Neural progenitor cell (in vitro differentiated cells): ENCODE measurements at places on chromosomes 6 and 20. TPM values are rescaled to one million over a fixed set of nuclear protein-coding genes. Genes with fewer than 3 reads are reported as not detected.

DNA sequence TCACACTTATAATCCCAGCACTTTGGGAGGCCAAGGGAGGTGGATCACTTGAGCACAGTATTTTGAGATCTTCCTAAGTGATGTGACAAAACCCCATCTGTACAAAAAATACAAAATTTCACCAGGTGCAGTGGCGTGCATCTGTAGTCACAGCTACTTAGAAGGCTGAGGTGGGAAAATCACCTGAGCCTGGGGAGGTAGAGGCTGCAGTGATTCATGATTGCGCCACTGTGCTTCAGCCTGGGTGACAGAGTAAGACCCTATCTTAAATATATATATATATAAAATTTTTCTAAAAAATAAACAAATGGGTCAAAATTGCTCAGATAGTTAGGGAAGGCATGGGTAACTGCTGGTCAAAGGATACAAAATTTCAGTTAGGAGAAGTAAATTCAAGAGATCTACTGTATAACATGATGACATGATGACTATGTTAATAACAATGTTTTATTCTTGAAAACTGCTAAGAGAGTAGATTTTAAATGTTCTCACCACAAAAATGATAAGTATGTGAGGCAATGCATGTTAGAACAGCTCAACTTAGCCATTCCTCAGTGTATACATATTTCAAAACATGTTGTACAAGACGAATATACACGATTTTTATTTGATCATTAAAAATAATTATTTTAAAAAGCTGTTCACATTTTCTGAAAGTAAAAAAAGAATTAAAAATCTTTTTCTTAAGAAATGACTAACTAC, 24.4 kb downstream of the TBC1D32 start:
- no peaks in the 10 kb centered on the region for H3K27me3 ChIP-seq
- no peak overlapping the region for H3K4me3 ChIP-seq
- H3K27ac ChIP-seq, result no peak overlapping the region

GRCh38 chr6:112270756-112271155, 16.4 kb upstream of the LAMA4 start:
- H3K27ac ChIP-seq, result no peak overlapping the region
- H3K27me3 ChIP-seq, result no peaks in the 10 kb centered on the region
- H3K4me1 ChIP-seq, result no peaks in the 10 kb centered on the region

GRCh38 chr6:156062091-156062563, 606.5 kb upstream of the NOX3 start:
- no peak for DNase-seq
- H3K36me3 ChIP-seq, result no peaks in the 10 kb centered on the region
- H3K27me3 ChIP-seq, result no peaks in the 10 kb centered on the region
- H3K4me1 ChIP-seq, result peaks cover 9% of the 10 kb centered on the region
- no peak overlapping the region for H3K4me3 ChIP-seq
- no peak overlapping the region for H3K27ac ChIP-seq

- H3K4me3 ChIP-seq, result peak overlapping the region; percentile 84
- peak; percentile 77 for DNase-seq
- H3K36me3 ChIP-seq, result no peaks in the 10 kb centered on the region
- peaks cover 64% of the 10 kb centered on the region for H3K27me3 ChIP-seq
- H3K4me1 ChIP-seq, result peaks cover 22% of the 10 kb centered on the region
Observed at GRCh38 chr6:7108196-7108963, 619 bp downstream of the RREB1 start.

DNA sequence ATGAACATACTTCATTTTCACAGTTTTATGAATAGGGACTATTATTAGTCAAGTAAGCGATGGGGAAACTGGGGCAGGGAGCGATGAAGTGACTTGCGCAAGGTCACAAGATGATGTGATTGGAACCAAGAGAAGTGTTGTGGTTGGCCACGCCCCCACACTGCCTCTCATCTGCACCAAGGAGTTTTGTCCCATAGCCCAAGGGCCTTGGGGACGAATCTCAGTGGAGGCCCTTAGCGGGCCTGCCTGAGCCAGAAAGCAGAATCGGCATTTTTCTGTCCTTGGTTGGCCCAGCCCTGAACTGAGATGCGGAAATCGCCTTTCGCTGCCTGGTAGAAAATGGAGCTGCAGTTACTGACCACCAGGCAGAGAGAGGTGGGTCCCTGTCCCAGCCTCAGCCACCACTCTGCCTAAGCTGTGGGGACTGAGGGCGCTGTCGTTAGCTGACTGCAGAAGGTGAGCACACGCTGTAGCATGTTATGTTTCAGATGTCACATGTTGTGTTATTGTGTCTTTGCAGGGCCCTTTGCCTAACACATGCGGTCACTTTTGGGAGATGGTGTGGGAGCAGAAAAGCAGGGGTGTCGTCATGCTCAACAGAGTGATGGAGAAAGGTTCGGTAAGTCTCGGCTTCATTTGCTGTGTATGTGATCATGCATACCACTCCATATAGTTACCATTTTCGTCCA, 57.8 kb downstream of the PTPN1 start:
- no peaks in the 10 kb centered on the region for H3K27me3 ChIP-seq
- H3K36me3 ChIP-seq, result no peaks in the 10 kb centered on the region
- no peak overlapping the region for H3K27ac ChIP-seq
- no peaks in the 10 kb centered on the region for H3K4me1 ChIP-seq
- DNase-seq, result no peak

DNA sequence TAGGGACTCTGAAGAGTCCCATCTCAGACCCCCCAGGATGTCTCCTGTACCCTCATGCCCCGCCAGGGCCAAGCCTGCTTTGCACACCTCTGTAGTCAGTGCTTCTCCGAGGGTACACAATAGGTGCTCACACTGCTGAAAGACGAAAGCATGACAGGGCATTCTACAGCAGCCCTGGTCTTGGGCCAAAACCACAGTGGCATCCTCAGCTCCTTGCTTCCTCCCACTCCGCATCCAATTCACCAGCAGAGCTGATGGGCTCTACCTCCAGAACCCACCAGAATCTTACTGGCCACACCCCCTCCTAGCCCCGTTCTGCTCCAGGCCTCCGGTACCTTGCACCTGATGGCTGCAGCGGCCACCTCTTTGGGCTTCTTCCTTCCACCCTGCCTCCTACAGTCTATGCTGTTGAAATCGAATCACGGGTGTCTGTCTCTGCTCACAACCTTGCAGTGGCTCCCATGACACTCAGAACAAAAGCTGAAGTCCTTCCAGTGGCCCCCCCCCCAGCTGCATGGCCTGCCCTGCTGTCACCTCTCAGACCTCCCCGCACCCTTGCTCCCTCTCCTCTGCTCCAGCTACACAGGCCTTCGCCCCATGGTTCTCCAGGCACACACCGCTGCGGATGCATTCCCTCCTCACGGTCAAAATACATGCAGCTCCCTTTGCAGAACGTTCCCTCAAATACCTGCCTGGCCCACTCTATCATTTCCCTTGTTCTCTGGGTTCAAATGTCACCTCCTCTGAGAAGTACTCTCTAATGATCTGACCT, 1.2 kb downstream of the ANGPT4 start:
- DNase-seq, result no peak
- H3K4me3 ChIP-seq, result no peak overlapping the region
- H3K36me3 ChIP-seq, result no peaks in the 10 kb centered on the region
- H3K4me1 ChIP-seq, result peaks cover 14% of the 10 kb centered on the region

- no peak overlapping the region for H3K4me3 ChIP-seq
- no peaks in the 10 kb centered on the region for H3K36me3 ChIP-seq
- no peak for DNase-seq
- no peaks in the 10 kb centered on the region for H3K4me1 ChIP-seq
Observed at GRCh38 chr20:7696311-7696710, 243.9 kb downstream of the HAO1 start.

- H3K27me3 ChIP-seq, result no peaks in the 10 kb centered on the region
- H3K4me1 ChIP-seq, result no peaks in the 10 kb centered on the region
- no peaks in the 10 kb centered on the region for H3K36me3 ChIP-seq
- H3K4me3 ChIP-seq, result no peak overlapping the region
Observed at GRCh38 chr6:119197271-119197670, 118.8 kb upstream of the FAM184A start.

- peaks cover 34% of the 10 kb centered on the region for H3K4me1 ChIP-seq
- H3K27me3 ChIP-seq, result no peaks in the 10 kb centered on the region
- DNase-seq, result no peak
- H3K36me3 ChIP-seq, result no peaks in the 10 kb centered on the region
Observed at GRCh38 chr6:35038076-35038475, 103.1 kb downstream of the TCP11 start.

DNA sequence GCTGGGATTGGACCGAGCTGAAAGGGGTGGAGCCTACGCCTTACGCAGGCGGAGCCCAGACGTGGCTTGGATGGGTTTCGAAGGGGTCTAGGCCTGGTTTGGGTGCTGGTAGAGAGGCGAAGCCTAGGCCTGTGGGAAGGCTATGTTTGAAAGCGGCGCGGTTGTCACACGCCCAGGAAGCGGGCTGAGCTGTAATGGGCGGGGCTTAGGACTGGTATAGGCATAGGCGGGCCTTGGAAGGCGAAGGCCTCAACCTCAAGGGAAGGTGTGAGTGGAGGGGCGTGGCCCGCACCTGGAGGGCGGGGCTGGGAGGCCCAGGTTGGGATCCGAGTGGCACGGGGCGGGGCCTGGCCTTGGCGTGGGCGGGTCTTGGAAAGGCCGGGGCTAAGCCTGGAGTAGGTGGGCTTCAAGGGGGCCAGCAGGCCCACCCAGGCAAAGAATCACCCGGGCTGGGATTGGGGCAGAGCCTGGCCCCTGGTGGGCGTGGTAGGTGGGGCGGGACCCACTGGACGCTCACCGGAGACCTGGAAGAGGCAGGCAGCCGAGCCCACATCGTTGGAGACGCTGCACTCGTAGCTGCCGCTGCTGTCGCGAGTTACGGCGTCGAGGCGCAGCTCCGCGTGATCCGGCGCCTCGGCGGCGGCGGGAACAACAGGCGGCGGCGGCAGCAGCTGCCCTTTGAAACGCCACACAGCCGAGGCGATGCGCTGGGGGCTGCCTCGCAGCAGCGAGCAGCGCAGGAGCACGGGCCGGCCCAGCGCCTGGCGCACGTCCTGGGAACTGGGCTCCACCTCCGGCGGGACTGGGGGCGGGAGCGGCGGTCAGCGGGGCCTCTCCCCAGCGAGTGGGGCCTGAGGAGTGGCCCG, 49.0 kb downstream of the MDGA1 start:
- DNase-seq, result peak; percentile 79
- peaks cover 68% of the 10 kb centered on the region for H3K27me3 ChIP-seq
- H3K27ac ChIP-seq, result no peak overlapping the region
- H3K36me3 ChIP-seq, result no peaks in the 10 kb centered on the region
- H3K4me1 ChIP-seq, result no peaks in the 10 kb centered on the region
- peak overlapping the region; percentile 24 for H3K4me3 ChIP-seq

DNA sequence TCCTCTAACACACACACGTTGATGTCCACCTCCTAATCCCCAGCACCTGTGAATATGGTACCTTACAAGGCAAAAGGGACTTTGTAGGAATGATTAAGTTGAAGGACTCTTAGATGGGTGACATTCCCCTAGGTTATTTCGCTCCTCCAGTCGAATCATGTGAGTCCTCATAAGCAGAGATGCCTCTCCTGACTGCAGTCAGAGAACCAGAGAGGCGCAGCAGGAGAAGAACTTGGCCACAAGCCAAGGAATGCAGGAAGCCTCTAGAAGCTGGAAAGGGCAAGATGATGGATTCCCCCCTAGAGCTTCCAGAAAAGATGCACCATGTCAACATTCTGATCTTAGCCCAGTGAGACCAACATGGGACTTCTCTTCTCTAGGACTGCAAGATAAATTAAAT, 133.1 kb upstream of the PTPRT start:
- no peak overlapping the region for H3K4me3 ChIP-seq
- no peak for DNase-seq
- H3K27ac ChIP-seq, result no peak overlapping the region

DNA sequence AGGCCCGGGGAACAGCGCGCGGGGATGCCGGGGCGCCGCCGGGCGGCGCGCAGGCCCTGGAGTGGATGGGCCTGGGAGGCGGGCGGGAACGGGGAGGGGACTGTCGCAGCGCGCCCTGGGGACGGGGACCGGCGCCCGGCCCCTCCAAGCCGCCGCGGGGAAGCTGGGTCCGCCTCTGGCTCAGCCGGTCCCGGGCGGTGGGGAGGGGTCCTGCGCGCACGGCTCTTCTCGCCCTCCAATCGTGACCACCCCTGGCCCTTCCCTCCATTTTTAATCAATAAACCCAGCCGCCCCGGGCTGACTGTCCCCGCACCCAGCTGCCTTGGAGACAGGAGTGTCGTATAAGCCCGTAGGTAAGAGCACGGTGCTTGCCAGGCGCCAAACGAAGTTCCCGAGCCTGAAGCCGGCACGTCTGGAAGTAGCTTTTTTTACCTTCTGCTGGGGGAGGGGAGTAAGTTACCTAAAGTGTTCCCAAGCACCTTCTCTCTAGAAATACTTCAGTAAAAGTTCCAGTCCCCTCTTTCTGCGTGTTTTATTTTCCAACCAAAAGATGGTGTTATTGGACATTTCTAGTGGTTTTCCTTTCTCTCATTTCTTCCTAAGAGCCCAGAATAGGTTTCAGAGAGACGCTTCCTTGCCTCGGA, 780 bp upstream of the TAF4 start:
- H3K36me3 ChIP-seq, result no peaks in the 10 kb centered on the region
- peak overlapping the region; percentile 83 for H3K27ac ChIP-seq
- no peaks in the 10 kb centered on the region for H3K27me3 ChIP-seq
- H3K4me3 ChIP-seq, result peak overlapping the region; percentile 63
- H3K4me1 ChIP-seq, result peaks cover 22% of the 10 kb centered on the region
- peak; percentile 88 for DNase-seq

DNA sequence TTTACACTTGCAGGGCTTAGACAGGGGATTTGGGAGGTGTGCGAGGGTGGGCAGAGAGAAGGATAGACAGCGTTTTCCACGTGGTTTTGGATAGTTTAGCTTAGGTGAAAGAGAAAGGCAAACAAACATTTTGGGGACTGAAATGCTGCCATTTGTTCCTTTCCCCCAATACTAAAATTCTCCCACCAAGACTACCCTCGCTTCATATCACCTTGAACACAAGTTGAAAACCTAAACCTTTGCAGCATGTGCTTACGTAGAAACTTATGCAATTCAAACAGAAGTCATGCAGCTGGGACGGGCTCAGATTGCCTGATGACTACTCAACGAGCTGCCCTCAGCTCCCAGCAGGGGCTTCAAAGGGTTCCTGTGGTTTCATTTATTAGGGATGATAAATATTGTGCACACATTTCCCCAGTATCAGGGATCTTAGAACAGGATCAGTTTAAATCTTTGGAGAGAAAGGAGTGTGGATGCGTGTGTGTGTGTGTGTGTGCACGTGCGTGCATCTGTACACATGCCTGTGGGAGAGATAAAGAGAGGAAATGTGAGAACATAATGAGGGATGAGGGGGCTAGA, 77.3 kb downstream of the SLC22A23 start:
- DNase-seq, result no peak
- H3K27ac ChIP-seq, result no peak overlapping the region
- no peak overlapping the region for H3K4me3 ChIP-seq
- peaks cover 9% of the 10 kb centered on the region for H3K4me1 ChIP-seq
- no peaks in the 10 kb centered on the region for H3K27me3 ChIP-seq

Gene SLC16A10
- total RNA-seq, result 4.3 and 4.8 TPM in 2 replicates

Gene GTF2H4
- total RNA-seq, result 29.2 and 50.0 TPM in 2 replicates

Gene CEP85L
- total RNA-seq, result 6.0 and 12.6 TPM in 2 replicates

Gene AAR2
- 19.7 and 26.6 TPM in 2 replicates for total RNA-seq

Gene RIN2
- total RNA-seq, result 5.5 and 7.2 TPM in 2 replicates

Gene ULBP2
- not detected in 2 replicates for total RNA-seq

Gene BMP7
- total RNA-seq, result 11.2 and 31.1 TPM in 2 replicates

Gene IRF4
- 0.11 and 0.53 TPM in 2 replicates for total RNA-seq
